ENCODE measurements at places on chromosomes 3 and 15. TPM values are rescaled to one million over a fixed set of nuclear protein-coding genes. Genes with fewer than 3 reads are reported as not detected.

The SMCO1 gene
- not detected for total RNA-seq

The LYSMD4 gene
- 8.8 TPM for total RNA-seq

The ITIH3 gene
- not detected for total RNA-seq

The SERPINI2 gene
- total RNA-seq, result not detected

The CFAP20DC gene
- total RNA-seq, result 3.5 TPM

The LRRC31 gene
- 1.2 TPM for total RNA-seq

The PLSCR4 gene
- 2.4 TPM for total RNA-seq

The CHRNB4 gene
- not detected for total RNA-seq

The PATL2 gene
- not detected for total RNA-seq

The RGMA gene
- 0.25 TPM for total RNA-seq

The REC114 gene
- not detected for total RNA-seq

The GABRR3 gene
- not detected for total RNA-seq

The PPM1L gene
- total RNA-seq, result 5.1 TPM

The SQOR gene
- total RNA-seq, result 313 TPM

The MEF2A gene
- total RNA-seq, result 50.4 TPM

The STRIT1 gene
- not detected for total RNA-seq

The PTX3 gene
- 12.5 TPM for total RNA-seq

The RARB gene
- 4.3 TPM for total RNA-seq

The CCDC12 gene
- 22.3 TPM for total RNA-seq

The DUOXA2 gene
- not detected for total RNA-seq

The SPINT1 gene
- total RNA-seq, result 144 TPM

The IL5RA gene
- not detected for total RNA-seq

The NUSAP1 gene
- total RNA-seq, result 7.8 TPM

The PRTG gene
- total RNA-seq, result 19.0 TPM

The RLBP1 gene
- not detected for total RNA-seq

The MASP1 gene
- total RNA-seq, result 0.52 TPM

The COX17 gene
- total RNA-seq, result 11.4 TPM

The ARL8B gene
- 88.5 TPM for total RNA-seq

The DLG1 gene
- total RNA-seq, result 197 TPM

The CDV3 gene
- 314 TPM for total RNA-seq

The CNTN4 gene
- total RNA-seq, result 1.0 TPM

The FEZF2 gene
- not detected for total RNA-seq

The MAP6D1 gene
- 2.5 TPM for total RNA-seq

The ANKUB1 gene
- not detected for total RNA-seq

The GOLGA6L7 gene
- total RNA-seq, result not detected

The MORC1 gene
- total RNA-seq, result under 0.01 TPM

The TEX55 gene
- total RNA-seq, result not detected

The JMJD7 gene
- 6.6 TPM for total RNA-seq

The HMCES gene
- 29.5 TPM for total RNA-seq

The ARHGEF3 gene
- total RNA-seq, result 12.0 TPM

The GOLGA6C gene
- total RNA-seq, result not detected

The CCR1 gene
- total RNA-seq, result 0.15 TPM

The ROPN1 gene
- total RNA-seq, result not detected

The CACNA2D2 gene
- total RNA-seq, result 0.17 TPM

The BUB1B gene
- total RNA-seq, result 11.6 TPM

The PLAAT1 gene
- 0.20 TPM for total RNA-seq

The SPINK8 gene
- total RNA-seq, result not detected

The TNK2 gene
- total RNA-seq, result 5.2 TPM

The GLDN gene
- total RNA-seq, result not detected

The GABRG3 gene
- not detected for total RNA-seq

The HRH1 gene
- total RNA-seq, result 80.7 TPM

The TTC23 gene
- 47.3 TPM for total RNA-seq

The CHRM5 gene
- 0.05 TPM for total RNA-seq

The PLD1 gene
- 20.4 TPM for total RNA-seq

Data from renal cortical epithelial cell (primary cell).